Endothelial cell (in vitro differentiated cells): ENCODE measurements at places on chromosomes 2 and 18.
A peak's percentile ranks its signal among the peaks of the same experiment; 100 is the strongest.

- DNase-seq, result no peak
These were observed 18.1 kb downstream of the LAPTM4A start for GRCh38 chr2:20033322-20033721.

DNA sequence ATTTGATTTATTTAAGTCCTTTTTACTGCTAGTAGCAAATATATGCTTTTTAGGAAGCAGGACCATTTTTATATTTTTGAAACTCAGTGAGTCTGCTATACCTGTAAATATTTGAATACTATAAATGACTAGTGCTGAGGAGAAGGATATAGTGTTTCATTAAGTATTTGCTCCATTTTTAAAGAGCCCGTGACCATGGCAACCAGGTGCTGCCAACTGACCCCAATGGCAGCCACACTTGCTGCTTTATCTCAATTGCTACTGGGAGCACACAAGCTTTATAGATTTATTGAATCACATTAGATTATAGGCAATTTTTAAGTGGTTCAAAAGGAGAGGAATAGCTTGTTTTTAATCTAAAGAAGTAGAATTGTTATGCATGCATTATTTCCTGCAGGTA, 142.0 kb downstream of the SCG2 start:
- no peak for DNase-seq

GRCh38 chr18:21362831-21363230, 120.8 kb downstream of the GREB1L start:
- no peak for DNase-seq

- no peak for DNase-seq
These were observed 477.9 kb upstream of the TNP1 start for GRCh38 chr2:217337771-217338170.

DNA sequence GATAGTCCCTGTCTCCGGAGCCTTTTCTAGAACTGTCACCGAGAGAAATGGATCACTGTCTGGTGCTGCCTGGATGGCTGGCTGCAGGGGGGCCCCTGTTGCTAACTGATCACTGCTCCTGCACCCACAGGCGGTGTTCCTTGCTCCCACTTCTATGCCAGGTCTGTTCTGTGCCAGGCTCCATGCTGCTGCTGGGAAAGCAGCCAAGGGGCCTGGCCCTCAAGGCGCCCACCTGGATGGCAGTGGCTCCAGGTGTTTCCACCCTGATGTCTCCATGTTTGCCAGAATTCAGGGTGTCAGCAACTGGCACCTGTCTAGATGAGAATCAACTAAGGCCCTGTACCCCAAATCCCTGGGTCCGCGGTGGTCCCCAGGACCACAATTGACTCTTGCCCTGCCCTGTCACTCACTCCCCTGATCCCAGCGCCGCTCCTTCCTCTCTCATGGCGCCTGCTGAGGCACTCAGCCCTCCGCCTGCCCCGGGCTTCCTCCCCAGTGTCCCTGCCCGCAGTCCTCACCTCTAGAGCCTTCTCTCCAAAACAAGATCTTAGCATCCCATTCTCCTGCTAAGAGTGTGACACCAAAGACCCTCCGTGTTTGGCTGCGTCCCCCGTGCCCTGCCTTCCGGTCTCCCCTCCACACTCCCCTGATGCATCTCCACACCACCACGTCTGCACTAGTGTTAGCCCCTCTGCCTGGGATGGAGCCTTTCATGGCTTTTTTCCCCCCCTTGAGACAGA, 72.5 kb upstream of the OTOF start:
- DNase-seq, result no peak

DNA sequence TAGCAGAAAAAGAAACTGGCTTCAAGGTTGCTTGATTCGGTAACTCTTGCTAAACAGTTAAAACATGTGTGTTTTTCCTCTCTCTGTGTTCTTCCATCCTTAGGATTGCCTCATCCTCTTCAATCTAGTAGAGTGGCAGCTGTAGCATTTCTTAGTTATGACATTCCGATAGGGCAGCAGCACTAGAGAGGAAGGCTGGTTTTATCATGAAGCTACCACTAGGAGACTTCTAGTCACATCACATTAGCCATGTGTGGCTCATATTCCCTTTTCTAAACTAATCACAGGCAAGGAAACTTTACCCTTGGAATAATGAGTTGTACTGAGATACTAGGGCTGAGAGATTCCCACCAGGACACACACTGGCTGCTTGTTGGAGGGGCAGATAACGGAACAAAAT, 187.6 kb downstream of the DOK6 start:
- no peak for DNase-seq

GRCh38 chr2:152740743-152741328, 22.4 kb downstream of the ARL6IP6 start:
- no peak for DNase-seq

GRCh38 chr2:33784488-33784887, 185.4 kb upstream of the FAM98A start:
- DNase-seq, result no peak

DNA sequence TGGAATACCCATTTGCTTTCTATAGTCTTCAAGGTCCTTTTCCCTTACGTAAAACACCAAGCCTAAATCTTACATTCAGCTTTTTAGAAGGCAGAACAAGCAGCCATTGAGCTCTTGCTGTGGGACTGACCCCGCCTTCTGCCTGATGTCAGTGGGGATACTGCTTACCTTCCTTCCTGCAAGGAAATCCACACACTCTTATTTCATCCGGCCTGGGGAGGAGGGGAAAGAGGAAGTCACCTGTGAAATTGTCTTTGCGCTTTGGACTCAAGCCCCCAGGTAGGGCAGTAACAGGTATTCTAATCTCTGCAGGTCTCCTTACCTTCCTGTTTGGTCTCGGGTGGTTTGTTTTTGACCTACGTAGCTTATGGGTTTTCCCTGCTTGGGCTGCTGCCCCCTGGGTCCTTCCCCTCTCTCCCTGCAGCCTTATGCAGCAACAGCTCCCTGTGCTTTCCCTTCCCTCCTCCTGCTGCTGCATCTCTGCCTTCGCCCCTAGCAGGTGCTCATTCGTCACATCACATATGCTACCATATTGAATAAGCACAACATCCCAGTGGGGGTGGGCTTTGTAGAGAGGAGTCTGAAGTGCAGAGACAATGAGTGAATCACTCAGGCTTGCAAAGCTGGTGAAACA, 402.5 kb upstream of the TRIB2 start:
- DNase-seq, result no peak

- no peak for DNase-seq
These were observed 31.9 kb downstream of the ABHD3 start for GRCh38 chr18:21672521-21673267.

GRCh38 chr2:52597346-52597745, 1170.3 kb upstream of the CHAC2 start:
- no peak for DNase-seq

- no peak for DNase-seq
These were observed 67.8 kb downstream of the NXPH2 start for GRCh38 chr2:138712212-138712979.

DNA sequence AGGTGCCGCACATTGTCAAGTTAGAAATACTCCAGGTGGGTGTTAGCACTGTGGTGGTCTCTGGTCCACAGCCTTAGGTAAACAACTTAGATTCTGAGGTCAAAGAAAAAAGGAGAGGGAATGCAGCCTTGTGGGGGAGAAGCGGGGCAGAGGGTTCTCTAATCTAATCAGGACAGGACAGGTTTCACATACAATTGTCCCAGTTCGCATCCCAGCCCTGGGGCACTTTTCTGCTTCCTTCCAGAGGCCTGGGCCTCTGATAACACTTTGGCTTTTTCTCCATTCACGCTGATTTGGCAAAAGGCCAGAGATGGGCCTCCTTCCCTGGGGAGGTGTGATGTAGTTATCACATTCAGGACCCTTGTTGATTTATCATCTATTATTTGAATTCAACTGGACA, 32.5 kb downstream of the SLC1A4 start:
- peak; percentile 19 for DNase-seq

DNA sequence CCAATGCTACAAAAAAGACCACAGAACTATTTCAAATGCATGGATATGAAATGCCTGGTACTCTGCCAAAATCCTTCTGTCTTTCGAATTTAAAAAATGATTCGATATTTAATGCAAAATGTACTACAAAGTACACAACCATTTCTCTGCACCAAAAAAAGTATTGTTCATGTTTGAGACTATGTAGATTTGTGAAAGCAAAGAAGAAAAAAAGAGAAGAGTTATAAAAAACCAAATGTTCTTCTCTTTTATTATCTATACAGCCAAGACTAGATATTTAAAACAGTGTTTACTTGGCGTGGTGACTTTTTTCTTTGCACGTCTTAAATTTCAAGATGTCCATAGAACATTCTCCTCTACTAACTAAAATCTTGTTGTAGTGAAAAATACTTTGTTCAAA, 89.2 kb downstream of the DTNA start:
- no peak for DNase-seq

GRCh38 chr2:218290316-218291261, 1.7 kb downstream of the TMBIM1 start:
- DNase-seq, result no peak

DNA sequence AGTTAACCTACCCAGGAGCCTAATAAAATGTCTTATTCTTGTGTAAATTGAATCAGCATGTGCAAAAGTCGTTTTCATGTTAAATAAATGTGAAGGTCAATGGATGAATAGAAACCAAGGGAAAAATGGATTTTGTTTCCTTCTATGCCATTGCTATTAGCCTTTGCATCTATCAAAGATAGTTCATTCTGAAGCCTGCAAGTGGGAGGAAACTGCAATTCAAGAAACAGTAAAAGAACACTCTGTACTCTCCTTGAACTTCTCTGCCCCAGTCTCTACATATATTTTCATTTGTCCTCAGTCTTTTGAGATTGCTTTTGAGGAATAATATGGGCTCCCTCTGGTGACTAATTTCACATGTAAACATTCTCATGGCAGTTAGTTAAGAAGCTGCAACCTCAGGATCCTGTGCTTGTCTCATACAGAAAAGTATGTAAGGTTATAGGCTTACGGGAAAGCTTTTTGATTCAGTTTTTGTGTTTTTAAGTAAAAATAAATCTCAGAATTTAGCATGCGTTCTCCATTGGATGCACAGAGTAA, 1590.0 kb upstream of the LRRTM1 start:
- DNase-seq, result no peak

DNA sequence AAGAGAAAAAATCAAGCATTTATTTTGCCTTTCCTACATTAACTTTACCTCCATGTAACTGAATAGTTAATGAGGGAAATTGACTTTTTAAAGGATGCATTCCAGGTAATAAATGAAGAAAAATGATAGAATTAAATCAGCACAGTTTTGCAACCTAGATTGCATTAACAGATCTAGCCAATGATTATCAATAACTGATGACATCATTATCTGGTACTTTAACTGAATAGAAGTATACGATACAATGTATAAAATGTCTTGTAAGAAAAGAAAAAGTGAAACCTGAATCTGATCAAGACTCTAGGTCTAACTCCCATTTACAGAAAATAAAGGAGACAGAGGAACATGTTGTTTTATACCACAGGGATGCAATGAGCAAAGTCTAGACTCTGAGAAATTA, 126.0 kb upstream of the XPO1 start:
- no peak for DNase-seq

- no peak for DNase-seq
These were observed 45.0 kb upstream of the MCFD2 start for GRCh38 chr2:46960618-46961017.

GRCh38 chr2:238947920-238948710, 100.2 kb downstream of the TWIST2 start:
- DNase-seq, result peak; percentile 1

DNA sequence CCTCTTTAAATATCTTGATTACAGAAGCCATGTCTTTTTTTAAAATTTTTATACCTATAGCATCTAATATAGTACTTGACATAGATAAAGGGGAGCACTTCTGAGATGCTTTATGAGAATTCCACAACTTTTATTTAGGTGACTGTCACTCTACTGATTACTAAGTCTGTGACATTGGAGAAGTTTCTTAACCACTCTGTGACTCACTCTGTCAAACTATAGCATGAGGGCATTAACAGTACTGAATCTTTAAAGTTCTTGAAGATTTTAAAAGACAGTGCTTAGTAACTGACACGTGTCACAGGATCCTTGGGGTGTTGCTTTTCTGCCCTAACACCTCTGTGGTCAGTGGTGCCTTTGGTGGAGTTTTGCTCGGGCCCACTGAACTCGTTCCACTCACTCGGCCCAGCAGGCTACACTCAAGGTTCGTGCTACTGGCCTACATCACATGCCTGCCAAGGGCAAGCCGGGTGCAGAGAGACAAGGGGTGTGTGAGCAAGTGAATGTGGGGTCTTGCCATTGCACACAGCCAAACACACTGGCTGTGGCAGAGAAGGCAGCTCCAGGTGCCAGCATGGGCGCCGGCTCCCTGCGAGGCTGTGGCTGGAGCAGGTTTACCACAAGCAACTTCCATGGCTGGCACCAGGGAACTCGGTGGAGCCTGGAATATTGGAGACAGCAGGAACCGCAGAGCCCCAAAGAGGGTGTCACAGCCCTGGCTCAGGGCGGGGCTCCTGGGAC, 734.0 kb upstream of the CDH7 start:
- DNase-seq, result no peak

GRCh38 chr2:99677814-99678213, 188.0 kb upstream of the REV1 start:
- DNase-seq, result no peak

- DNase-seq, result no peak
These were observed 10.1 kb downstream of the KIF3C start for GRCh38 chr2:25972049-25972823.

DNA sequence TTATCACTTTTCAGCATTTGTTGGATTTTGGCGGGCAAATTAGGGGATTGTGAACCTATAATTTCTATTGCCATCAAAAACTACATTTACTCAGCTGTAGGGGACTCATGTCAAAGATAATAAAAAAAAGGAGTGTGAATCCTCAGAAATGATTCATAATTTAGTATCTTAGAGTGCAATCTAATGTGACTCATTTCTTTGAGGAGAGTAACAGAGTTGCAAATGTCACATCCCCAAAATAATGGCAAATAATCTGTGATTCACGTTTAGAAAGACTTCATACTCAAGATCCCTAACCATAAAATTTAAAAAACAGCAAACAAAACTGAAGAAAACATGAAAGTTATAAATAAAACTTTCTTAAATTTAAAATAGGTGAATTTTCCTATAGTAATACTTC, 373.0 kb downstream of the CDH2 start:
- no peak for DNase-seq

- no peak for DNase-seq
These were observed 338.6 kb upstream of the SOX11 start for GRCh38 chr2:5353565-5353964.

DNA sequence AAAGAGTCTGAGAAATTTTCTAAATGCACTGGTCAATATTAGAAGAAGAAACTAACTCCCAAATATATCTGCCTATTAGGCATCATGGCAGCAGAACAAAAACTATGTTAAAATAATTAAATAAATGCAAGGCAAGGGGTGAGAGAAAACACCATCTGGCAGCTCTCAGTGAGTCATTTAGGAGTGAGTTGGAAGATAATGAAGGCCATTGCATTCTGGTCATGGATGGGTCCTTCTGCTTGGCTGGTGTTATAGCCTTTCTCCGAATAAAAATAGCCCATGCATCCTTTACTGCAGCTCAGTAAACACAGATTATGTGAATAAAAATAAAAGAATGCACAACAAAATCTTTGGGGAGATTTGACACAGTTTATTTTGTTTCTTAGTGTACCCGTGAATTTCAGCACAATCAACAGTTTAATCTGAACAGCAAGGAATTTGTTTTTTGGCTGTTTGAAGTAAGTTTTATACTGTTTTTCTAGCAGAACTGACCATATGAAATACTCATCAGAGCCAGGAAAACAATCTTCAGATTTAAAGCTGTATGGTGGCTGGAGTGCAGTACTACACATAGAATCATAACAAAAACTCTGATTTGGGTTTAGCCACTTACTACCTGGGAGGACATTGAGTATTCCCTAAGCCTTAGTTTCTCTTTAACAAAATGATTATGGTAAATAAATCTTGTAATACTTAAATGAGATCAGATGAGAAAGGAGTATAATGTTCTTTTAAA, 225.1 kb upstream of the ITGA4 start:
- no peak for DNase-seq
